Pons (tissue), 1 donor: ENCODE measurements at places on chromosomes 2 and 18.

DNA sequence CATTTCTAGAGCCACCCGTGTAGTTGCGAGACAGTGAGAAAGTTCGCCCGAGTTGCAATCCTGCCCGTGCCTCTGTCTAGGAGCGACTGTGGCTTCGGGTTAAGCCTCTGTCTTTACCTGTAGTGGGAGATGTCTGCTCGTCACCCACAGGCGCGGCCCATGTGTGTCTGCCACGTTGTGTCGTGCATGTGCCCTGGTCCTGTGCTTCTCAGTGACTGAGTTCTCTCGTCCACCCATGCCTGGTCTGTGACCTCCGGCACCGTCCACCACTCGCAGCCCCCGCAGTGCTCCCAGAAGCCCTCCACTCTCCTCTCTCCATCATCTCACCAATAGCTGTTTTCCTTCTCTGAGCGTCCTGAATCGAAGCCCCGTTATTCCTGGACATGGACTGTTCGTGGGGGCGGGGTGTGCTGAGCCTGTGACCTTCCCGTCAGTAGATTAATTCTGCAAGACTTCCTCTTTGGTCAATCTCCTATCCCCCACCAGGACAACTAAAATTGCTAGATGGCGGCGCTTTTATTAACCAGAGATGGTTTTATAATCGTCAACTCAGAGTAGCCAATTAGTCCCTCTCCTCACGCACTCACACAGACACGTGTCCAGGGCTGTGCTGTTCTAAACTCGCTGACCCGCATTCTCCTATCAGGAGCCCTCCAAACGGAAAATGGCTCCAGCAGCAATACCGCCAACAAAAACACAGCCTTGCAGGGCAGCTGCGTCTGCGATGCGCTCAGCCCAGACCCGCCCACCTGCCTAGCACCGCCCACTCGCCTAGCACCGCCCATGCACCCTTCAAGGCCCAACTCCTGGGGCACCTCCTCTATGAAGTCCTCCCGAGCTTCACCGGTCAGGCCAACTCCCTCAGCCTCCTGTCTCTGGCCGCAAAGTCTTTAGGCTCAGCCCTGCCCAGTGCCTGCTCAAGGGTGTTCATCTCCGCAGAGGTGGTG, 119.4 kb downstream of the TWIST2 start:
- no peak for DNase-seq

DNA sequence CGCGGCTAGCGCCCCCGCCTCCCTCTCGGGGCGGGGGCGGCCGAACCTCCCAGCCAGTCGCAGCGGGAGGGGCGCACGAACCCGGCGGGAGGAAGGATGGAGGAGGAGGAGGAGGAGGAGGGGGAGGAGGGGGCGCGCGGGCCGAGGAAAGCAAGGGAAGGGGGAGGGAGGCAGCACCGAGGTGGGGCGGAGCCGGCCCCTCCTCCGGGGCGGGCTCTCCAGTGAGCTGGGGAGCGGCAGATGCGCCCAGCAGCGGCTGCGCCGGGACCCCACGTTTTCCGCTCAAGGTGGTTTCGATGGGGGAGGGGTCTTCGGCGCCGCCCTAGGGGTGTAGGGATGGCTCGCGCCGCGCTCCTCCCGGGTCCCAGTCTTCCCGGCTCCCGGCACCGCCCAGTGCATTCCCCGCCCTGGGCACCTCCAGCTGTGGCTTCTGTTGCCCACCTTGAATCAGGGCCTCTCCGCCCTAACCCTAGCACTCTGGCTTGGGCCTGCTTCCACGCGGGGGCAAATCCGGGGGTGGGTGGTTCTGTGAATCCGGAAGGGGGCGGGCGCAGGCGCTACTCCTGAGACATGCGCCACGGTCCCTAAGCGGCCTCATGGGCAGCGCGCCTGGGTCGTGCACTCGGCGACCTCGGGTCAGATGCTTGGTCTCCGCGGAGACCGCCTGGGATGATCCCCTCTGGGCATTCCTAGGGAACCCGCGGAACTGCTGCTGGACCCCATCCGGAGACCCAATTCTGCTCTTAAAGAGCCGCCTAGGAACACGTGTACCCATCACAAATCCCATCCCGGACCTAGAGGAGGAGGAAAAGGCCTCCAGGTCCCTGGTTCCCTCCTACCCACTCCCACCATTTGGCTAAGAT, at the start of gene FBXO41:
FBXO41 (minus strand) TSS at position 183 of the 863 bp plus-strand sequence. CDS start 14,848 bp downstream, outside the sequence.
- no peak for DNase-seq

- no peak for DNase-seq
Observed at GRCh38 chr2:196808083-196808665, 981 bp downstream of the C2orf66 start.

DNA sequence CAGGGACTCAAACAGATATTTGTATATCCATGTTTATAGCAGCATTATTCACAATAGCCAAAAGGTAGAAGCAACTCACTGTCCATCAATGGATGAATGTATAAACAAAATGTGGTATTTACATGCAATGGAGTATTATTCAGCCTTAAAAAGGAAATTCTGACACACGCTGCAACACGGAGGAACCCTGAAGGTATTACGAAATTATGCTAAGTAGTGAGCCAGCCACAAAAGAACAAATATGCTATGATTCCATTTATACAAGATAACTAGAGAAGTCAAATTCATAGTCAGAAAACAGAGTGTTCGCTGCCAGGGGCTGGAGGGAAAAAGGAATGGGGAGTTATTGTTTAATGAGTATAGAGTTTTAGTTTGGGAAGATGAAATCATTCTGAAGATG, 61.0 kb upstream of the CDKL4 start:
- DNase-seq = no peak

- DNase-seq = peak; percentile 85
Observed at GRCh38 chr2:171004363-171004762, 75.3 kb downstream of the GORASP2 start.

DNA sequence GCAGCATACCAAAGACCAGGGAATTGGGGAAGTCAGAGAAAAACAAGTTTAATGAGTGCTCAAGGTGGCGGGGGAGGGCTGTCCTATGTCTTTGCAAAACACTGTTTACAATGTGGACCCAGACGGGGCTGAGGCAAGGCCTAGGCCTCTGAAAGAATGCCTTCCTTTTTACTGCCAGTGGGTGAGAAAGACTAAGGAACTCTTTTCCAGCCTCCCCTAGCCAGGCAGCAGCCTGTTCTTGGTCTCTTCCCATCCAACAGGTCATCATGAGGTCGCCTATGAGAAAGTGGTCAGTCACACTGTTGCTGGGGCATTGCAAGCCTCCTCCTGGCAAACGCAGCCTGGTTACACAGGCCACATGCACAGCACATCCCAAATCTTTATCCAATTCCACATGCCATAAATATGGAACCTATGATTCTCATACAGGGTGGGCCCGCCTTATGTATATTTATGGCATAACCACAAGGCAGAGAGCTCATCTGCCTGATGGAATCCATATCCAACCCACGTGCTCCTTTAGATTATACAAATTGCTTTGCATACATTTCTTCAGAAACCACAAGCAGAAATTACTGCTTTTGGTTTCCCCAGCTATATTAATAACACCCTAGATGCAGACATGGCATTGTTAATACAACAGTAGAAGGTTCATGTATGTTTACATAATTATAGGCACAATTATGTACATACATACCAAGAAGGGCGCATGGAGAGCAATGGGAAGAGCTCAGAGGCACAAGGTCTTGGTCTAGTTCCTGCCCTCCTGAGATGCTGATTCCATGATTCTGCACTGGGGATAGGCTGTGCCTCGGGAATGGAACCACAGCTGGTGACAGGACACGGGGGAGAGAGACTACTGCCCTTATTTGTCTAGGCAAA, 48.6 kb downstream of the NRP2 start:
- no peak for DNase-seq

GRCh38 chr2:164849506-164849905, 7.9 kb upstream of the COBLL1 start:
- no peak for DNase-seq

DNA sequence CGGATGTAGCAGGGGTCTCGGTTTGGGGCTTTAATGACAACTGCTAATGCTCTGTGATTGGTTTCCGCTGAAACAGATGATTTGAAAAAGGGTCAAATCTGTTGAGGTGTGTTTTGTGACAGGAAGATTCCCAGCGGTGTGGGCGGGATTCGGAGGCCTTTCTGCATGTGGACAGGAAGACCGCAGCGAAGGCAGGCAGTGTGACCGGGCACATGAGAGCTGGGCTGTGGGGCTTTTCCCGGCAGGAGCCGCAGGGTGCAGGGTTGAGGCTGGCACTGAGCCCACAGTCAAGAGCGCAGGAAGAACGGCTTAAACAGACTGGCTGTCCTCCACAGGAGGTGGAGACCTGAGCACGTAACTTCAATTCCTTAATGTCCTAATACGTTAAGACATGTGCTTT, 180.0 kb upstream of the TPO start:
- no peak for DNase-seq

DNA sequence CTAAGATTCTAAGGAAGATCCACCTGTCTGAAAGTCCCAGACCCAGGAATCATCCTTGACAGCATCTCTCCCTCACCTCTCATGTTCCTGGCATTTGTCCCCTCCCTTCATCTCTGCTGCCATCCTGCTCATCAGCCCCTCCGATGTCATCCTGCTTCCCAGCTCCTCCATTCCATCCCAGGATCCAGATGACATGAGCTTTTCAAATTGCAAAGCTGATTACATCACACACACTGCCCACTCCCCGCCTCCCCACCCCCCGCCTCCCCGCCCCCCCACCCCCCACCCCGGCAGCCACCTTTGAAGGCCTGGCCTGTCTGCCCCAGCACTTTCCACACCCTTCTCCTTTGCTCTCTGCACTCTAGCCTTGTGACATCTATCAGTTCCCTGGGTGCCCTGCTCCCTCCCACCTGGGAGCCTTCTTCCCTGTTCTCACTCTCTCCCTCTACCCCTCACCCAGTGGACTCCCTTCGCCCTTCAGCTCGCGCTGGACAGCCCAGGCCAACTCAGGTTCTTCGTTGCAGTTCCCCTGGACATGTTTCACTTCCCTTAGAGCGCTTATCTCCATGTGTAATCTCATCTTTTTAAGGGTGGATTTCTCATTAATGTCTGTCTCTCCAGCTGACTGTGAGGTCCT, 61.6 kb downstream of the DNMT3A start:
- DNase-seq = no peak

DNA sequence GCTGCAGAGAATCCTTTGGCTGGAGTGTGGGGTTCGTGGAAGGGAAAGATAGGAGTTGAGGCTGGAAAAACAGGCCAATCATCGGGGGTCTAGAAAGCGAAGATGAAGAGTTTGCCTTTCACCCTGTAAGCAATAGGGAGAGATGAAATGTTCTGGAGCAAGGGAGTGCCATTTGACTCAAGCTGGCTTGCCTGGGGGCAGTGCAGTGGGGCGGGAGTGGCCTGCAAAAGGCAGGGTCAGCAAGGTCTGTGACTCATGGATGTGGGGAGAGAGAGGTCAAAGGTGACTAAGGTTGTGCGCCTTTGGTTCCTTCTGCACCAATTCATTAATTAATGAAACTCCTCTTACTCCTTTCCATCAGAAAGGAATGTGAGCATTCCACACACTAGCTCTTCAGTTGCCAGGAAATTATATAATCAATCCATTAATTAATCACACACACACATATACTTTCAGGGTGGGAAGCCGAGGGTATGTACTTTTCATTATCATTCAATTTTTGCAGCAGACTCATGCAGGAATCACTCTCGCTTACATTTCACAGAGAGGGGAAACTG, 227.6 kb downstream of the MYCN start:
- no peak for DNase-seq

- DNase-seq = no peak
Observed at GRCh38 chr2:84844141-84844540, 36.7 kb downstream of the TRABD2A start.

DNA sequence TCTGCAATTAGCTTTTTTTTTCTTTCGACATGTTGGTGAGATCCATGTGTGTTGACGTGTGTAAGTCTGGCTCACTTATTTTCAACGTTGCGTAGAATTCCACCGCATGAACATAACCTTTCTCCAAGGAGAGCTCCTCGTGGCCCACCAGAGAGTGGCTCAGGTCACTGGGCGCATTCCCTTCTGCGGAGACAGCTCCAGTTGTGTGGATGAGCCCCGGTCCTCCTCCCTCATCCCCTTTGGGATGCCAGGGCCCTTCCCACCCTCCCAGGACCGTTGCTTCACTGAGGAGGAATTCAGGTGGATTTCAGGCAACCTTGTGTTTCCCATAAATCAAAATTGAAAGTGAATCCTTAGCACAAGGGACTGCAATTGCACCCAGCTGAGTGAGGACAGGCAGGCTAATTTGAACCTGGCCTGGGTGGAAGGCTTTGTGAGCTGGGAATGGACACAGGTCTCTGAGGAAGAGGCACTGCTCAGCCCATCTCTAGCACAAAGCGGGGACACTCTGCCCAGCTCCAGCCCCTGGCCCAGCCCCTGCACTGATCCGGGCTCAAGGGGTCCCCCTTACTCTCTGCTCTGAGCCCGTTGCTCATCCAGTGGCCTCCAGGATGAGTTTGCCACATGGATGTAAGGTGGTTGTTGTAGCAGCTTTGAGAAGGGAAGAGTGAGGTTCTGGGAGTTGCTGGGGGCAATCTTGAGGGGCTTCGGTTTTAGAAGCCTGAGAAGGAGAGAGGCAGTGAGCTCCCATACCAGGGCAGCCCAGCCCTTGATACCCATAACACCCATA, 57.8 kb upstream of the HAAO start:
- no peak for DNase-seq
